ENCODE measurements at places on chromosomes 1 and 21.

- DNase-seq, result no peak
These were observed 759.0 kb upstream of the ADAMTS5 start for GRCh38 chr21:27725916-27726315.

GRCh38 chr1:21607549-21608529, 61.3 kb downstream of the RAP1GAP start:
- peak; percentile 99 for DNase-seq

- no peak for DNase-seq
These were observed 15.1 kb downstream of the CASP9 start for GRCh38 chr1:15508700-15509487.

GRCh38 chr1:50967416-50968157, 2.5 kb upstream of the CDKN2C start:
- no peak for DNase-seq

DNA sequence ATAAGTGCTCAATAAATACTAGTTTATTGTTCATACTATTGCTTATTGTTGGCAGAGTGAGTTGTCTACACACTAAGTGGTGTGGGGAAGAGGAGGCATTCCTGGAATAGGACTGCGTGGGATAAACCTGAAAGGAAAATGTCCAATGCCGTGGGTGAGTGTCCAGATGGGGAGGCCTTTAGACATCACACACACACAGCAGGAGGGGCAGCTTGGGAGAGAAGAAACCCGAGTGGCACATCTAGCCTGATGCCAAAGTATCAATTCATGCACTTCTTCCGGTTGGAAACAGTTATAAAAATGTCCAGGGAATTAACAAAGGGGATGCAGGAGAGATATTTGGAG, 27.3 kb downstream of the CCN1 start:
- no peak for DNase-seq

GRCh38 chr1:237789619-237790018, 101.1 kb downstream of the ZP4 start:
- DNase-seq, result no peak

DNA sequence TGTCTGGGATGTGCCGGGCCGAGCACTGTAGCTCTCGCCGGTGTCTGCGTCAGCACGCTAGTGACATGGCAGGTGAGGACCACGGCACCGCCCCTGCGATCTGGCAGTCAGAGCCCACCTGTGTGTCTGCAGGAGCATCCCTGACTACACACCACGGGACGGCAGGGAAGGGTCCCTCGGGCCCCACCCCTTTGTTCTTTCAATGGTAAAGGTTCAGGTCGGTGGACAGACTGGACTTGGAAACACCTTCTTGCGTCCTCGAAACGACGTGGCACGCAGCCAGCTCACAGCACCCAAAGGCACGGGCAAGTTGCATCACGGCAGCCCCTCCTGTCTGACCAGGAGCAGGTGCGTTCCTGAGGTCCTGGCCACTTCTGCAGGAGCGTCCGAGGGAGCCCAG, 3.7 kb upstream of the SAMD11 start:
- DNase-seq, result no peak

DNA sequence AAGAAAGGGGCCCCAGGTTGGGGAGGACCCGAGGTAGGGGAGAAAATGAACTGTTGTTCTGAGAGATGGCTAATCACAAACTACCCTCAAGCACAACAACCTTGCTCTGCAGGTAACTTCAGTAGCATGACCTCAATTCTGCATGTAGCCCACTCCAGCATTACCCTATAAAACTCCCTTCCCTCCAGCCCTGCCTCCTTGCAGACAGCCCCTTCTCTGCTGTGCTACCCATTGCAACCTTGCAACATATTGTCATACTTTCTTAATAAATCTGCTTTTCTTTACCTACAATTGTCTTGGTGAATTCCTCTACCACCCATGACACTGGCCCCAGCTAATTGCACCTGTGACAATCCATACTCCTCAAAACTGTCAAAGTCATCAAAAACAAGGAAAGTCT, 428.9 kb downstream of the MATN1 start:
- no peak for DNase-seq

DNA sequence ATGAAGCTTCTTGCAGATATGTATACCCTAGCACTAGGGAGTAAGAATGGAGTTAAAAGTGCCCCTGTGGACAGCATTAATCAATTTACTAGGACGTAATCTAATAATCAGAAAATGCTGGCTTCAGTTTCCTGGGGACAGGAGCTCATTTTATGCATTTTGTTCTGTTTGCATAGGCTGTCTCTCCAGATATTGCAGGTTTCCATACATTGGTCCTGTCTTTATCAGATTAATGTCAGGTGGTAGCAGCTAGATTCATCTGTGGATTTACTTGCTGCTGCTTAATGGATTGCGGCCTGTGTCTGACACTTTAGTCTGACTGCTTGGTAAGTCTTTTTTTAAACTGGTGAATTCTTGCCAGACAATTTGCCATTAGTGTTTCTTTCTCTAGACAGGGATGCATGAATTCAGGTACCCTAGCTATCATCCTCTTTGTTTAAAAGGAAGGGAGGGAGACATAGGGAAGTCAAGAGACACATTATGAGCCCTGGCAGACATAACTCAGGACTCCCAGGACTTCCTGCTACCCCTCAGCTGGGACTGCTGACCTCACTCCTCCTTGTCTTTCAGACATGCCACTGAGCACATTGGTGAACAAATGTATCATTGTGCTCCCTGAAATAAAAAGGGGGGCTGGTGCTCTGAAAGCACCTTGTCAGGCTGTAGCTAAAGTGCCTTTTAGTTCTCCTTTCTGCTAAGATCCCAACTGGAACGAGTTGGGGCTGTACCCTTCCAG, 47.7 kb downstream of the NOS1AP start:
- DNase-seq, result no peak

- no peak for DNase-seq
These were observed 95.8 kb downstream of the KCNN3 start for GRCh38 chr1:154774175-154774855.

DNA sequence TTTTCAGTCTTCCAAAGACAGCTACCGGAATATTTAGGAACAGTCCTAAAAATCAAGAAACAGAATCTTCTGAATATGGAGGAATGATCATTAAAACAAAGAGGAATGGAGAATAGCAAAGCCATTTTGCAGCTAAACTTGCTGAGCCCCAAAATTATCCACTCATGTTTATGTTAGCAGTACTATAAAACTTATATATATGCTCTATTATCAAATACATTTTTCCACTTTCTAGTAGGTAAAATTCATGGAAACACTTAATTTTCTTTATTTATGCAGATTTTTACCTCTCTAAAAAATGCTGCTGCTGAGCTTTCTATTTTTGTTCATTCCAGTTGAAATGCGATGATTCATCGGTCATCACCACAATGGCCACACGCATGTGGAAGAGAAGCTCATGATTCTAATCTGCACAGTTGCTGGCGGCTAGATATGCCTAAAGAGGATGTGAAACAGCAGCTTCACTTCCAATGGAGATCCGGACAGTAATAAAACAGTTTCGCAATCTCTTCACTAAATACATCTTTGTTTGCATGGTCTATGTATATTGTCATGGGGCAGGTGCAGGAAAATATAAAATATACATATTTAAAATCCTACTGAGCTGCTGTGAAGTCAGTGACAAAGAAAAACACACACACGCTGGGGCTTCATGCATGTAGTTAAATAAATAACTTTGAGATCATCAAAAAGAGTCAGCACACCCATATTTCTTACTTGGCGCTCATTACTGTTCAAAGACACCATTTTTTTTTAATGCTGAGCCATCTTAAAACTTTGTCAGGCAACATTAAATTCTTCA, 292.2 kb downstream of the SMYD3 start:
- DNase-seq, result peak; percentile 54

DNA sequence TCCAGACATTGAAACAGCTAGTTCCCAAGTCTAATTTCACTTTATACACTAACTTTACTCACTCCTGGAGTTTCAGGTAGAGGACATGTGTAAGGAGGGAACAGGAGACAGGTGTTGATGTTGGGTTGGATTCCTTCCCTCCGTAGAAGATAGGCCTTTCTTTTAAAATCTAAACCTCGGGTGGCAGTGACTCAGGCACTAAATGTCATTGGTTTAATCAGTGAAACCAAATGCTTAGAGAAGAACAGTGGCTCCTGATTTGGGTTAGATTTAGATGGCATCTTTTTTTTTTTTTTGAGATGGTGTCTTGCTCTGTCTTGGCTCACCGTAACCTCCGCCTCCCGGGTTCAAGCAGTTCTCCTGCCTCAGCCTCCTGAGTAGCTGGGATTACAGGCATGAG, 7.2 kb downstream of the CAP1 start:
- no peak for DNase-seq

DNA sequence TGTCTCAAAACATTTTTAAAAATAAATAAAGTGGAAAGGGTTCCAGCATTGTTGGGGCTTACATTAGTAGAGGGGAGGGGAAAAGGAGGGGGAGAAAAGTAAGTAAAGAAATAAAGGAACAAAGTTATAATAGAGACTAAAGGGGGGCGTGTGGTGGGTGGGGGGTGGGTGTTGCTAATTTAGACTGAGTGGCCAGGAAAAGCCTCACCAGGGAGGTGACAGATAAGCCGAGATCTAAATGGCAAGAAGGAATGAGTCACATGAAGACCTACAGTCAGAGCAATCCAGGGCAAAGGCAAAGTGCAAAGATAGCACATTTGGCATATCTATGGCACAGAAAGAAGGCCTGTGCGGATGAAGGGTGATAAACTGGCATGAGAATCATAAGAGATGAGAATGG, 7.5 kb downstream of the MPL start:
- DNase-seq, result no peak

DNA sequence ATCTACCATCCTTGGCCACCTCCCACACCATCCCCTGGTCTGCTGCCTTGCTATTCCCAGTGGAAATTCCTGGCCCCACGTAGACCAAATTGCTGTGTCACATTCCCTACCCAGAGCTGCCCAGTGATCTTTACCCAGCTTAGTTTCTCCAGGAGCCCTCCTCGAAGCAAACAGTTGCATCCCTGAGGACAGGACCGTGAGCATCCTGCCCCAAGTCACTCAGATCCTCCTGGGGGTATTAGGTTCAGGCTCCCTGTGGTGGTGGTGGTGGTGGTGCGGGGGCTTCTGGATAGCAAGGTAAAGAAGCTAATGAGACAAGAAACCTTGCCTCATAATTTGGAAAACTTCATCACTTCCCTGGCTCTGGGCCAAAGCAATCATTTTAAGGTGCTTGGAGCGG, 58.4 kb upstream of the RBM15 start:
- DNase-seq, result no peak

DNA sequence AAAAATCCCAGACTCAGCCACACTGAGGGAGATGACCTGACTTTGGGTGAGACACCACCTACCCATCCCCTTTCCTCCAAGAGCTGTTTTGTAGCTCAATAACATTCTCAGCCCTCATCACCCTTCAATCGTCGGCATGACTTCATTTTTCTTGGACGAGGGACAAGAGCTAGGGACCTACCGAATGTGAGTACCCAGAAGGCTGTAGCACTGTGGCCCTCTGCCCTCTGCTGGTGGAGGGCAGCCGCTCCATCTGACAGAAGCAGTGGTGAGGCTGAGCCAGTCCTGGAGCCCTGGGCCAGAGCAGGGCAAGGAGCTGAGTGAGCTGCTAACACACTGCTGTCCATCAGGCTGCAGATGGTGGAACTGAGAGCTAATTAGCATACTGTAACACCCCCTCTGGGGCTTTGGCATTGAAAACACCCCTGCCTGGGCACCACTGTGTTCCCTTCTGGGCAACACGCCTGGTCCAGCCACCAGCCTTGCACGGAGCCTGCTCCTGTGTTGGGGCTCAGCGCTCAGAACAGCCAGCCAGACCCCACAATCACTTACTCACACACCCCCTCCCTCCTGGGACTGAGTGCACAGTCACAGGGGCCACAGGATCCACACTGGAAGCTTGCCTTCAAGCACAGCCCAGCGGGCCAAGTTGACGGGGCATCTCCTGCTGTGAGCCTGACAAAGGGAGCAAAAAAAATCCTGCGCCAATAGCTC, 18.3 kb upstream of the ALPL start:
- no peak for DNase-seq

GRCh38 chr1:42747125-42747524, 7.1 kb upstream of the CLDN19 start:
- DNase-seq, result peak; percentile 68

- no peak for DNase-seq
These were observed 4.5 kb downstream of the SDCCAG8 start for GRCh38 chr1:243260221-243260880.

DNA sequence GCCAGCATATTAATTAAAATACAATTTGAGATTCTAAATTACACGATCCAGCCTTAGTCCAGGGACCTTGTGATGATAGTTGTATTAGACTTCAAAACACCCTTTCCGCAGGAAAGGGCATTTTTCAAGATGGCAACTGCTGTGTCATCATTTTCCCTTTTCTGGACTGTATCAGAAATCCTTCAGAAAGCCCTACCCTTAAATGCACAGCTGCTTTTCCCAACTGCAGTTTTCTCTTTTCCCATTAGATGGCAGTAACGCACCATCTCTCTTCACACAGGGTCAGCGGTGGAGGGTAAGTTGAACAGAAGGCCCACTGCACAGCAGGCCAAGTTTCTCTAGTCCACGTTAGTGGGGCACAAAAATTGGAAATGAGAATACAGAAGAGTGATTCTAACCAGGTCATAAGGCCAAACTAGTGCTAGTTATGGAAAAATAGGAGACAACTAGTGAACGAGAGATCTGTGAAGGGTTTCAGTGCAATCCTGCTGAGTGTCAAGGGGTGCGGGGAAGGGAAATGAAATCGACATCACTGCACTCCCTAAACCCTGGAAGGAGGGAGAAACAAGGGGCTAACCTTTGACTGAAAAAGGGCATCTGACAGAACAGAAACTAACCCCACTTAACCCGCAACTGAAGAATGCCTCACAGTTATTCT, 22.1 kb upstream of the TDRD10 start:
- peak; percentile 90 for DNase-seq

GRCh38 chr21:34367320-34367935, 3.6 kb downstream of the KCNE2 start:
- peak; percentile 30 for DNase-seq

GRCh38 chr1:245589906-245590305, 435.1 kb downstream of the KIF26B start:
- DNase-seq, result no peak

DNA sequence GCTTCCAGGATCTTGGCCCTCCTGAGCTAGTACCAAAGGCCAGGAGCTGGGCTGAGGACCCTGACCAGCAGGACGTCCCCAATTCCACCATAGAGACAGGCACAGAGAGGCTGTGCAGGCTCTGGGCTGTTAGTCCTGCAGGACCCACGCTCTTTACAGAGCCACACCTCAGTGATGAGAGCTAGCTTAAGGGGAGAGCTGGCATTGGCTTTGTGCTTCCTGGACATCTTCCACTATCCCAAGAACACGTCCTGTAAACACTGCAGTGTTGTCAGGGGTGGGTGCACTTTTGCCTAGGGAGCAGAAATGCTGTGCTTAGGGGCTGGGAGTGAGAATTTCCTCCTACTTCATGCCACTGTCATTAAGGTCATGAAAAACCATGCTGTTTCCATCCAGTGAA, 91.7 kb upstream of the EDN2 start:
- no peak for DNase-seq

All from HuH-7 (cell line).